ENCODE measurements at places on chromosomes 5 and 9. TPM values are rescaled to one million over a fixed set of nuclear protein-coding genes. Genes with fewer than 3 reads are reported as not detected.

The ACOT12 gene
- not detected for total RNA-seq

The PRUNE2 gene
- 0.35 TPM for total RNA-seq

The OSMR gene
- 82.8 TPM for total RNA-seq

The AFAP1L1 gene
- 1.4 TPM for total RNA-seq

The SPINK7 gene
- total RNA-seq, result not detected

The MEIKIN gene
- total RNA-seq, result not detected

The PCDHB6 gene
- total RNA-seq, result not detected

The SPINK6 gene
- total RNA-seq, result 0.52 TPM

The IGIP gene
- total RNA-seq, result 1.8 TPM

The MLANA gene
- not detected for total RNA-seq

The FGFR4 gene
- 2.4 TPM for total RNA-seq

The RNF183 gene
- total RNA-seq, result not detected

The CACFD1 gene
- total RNA-seq, result 2.7 TPM

The SLC36A3 gene
- not detected for total RNA-seq

The ABO gene
- not detected for total RNA-seq

The SPOCK1 gene
- 222 TPM for total RNA-seq

The NUDT12 gene
- total RNA-seq, result 15.5 TPM

The OR1Q1 gene
- total RNA-seq, result not detected

The FUT7 gene
- not detected for total RNA-seq

The ANKDD1B gene
- 0.17 TPM for total RNA-seq

The ADRB2 gene
- 0.07 TPM for total RNA-seq

The GABRB2 gene
- not detected for total RNA-seq

The STPG3 gene
- total RNA-seq, result not detected

The FGF18 gene
- not detected for total RNA-seq

The SH3PXD2B gene
- 11.5 TPM for total RNA-seq

The FSTL4 gene
- 15.0 TPM for total RNA-seq

The IFNB1 gene
- total RNA-seq, result not detected

The CLIC3 gene
- not detected for total RNA-seq

The ELOVL7 gene
- 2.0 TPM for total RNA-seq

The SLF1 gene
- 77.0 TPM for total RNA-seq

The C5orf58 gene
- not detected for total RNA-seq

The GRXCR2 gene
- total RNA-seq, result not detected

The PKD2L2 gene
- not detected for total RNA-seq
